ENCODE measurements at places on chromosomes 16 and 17.

GRCh38 chr17:32910769-32911168 lies 17.2 kb upstream of the TMEM98 start:
- DNase-seq, result no peak

GRCh38 chr16:72384651-72385050 lies 212.7 kb upstream of the PMFBP1 start:
- no peak for DNase-seq

DNA sequence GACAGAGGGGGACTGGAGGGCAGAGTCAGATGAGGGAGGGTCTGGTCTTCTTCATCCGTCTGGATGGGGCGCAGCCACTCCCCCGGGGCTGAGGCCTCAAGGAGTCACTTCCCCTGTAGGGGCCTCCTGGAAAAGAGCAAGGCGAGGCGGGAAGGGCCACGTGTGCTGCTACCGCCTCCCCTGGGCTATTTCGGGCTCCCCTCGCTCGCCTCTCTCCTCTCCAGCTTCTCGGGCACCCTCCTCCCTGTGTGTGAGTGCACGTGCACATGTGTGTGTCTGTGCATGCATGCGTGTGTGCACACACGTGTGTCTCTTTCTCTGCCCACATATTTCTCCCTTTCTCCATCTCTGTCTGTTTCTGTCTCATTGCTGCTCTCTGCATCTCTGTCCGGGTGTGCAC lies 10.1 kb downstream of the GSG1L start:
- DNase-seq, result no peak

- DNase-seq, result peak; percentile 75
Observed at GRCh38 chr16:88649924-88650748, 717 bp downstream of the CYBA start.
